ENCODE measurements at places on chromosomes 13 and 19. TPM values are rescaled to one million over a fixed set of nuclear protein-coding genes. Genes with fewer than 3 reads are reported as not detected.

The NFKBIB gene
- total RNA-seq = 52.7 TPM

The ZNF221 gene
- 0.45 TPM for total RNA-seq

The LILRA2 gene
- total RNA-seq = not detected

The JSRP1 gene
- 0.55 TPM for total RNA-seq

The ZNF844 gene
- total RNA-seq = 1.6 TPM

The RFPL4AL1 gene
- total RNA-seq = not detected

DNA sequence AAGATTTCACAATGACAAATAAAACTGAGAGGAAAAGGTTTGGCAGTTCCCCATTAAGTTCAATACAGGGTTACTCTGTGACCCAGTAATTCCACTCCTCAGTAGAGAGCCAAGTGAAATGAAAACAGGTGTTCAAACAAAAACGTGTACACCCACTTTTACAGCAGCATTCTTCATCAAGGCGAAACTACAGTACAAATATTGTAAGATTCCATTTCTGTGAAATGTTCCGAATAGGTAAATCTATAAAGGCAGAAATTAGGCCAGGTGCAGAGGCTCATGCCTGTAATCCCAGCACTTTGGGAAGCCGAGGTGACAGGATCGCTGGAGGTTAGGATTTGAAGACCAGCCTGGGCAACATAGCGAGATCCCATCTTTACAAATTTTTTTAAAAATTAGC is 8.9 kb upstream of the GDF15 start:
- no peak overlapping the region for H3K27ac ChIP-seq
- no peak for DNase-seq

DNA sequence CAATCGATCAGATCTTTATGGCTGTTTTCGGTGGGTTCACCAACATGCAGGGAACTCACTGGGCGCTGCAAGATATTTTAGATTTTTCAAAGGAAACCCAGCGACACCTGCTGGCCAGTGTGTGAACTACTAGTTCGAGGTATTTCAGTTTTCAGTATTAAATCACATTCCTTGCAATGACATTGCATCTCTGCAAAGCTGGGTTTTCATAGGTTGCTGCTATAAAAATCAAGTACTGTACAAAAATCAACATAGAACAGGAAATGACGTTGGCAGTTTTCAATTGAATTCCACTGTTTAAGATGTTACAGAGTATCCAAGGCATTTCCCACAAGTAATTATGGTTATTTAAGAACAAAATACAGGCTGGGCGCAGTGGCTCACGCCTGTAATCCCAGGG is 17.6 kb downstream of the LIG1 start:
- H3K4me1 ChIP-seq = no peaks in the 10 kb centered on the region
- H3K36me3 ChIP-seq = peaks cover 49% of the 10 kb centered on the region
- peak; percentile 79 for DNase-seq
- H3K27ac ChIP-seq = no peak overlapping the region

GRCh38 chr13:111345682-111346081 is 25.2 kb downstream of the TEX29 start:
- no peaks in the 10 kb centered on the region for H3K27me3 ChIP-seq
- H3K36me3 ChIP-seq = no peaks in the 10 kb centered on the region
- no peak overlapping the region for H3K27ac ChIP-seq

DNA sequence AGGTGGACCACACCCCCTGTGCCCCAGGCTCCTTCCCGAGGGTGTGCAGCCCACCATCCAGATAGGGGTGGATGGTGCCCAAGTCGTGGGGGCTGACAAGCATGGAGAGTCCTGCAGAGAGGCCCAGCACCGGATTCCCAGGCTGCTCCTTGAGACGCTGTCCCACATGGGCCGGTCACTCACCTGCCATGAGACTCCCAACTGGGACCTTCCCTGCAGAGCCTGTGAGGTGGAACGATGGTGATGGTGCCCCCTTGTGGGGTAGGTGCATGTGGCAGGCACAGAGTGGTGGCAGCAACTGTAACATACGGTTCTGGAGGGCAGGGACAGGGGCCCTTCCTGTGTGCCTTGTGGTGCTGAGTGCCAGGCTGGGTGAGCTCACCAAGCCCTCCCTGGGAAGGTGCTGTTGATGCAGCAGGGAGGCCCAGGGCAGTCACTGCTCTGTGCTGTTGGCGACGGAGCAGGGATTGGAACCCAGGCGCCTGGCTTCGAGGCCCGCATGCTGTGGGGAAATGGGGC is 33.1 kb downstream of the PPP1R37 start:
- H3K4me3 ChIP-seq = no peak overlapping the region
- DNase-seq = peak; percentile 83
- H3K4me1 ChIP-seq = peaks cover 18% of the 10 kb centered on the region
- H3K27ac ChIP-seq = no peak overlapping the region

- no peak overlapping the region for H3K4me3 ChIP-seq
- no peaks in the 10 kb centered on the region for H3K4me1 ChIP-seq
- H3K36me3 ChIP-seq = no peaks in the 10 kb centered on the region
- DNase-seq = no peak
These were observed 752 bp upstream of the EDNRB start for GRCh38 chr13:77919246-77919920.

DNA sequence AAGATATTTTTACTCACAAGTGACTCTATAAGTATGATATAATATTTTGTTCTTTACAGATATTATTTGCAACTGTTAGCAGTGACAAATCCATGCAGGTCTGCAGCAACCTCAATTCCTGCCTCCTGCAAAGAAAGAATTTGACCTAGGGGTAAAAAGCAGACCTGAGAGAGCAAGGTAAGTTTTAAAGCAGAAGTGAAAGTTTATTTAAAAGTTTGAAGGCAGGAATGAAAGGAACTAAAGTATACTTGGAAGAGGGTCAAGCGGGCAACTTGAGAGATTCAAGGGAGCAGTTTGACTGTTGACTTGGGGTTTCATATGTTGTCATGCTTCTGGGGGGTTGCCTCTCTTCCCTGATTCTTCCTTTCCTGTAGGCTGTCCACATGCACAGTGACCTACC is 520.1 kb upstream of the PCDH20 start:
- DNase-seq = no peak
- no peaks in the 10 kb centered on the region for H3K36me3 ChIP-seq
- H3K27me3 ChIP-seq = no peaks in the 10 kb centered on the region
- no peak overlapping the region for H3K4me3 ChIP-seq

DNA sequence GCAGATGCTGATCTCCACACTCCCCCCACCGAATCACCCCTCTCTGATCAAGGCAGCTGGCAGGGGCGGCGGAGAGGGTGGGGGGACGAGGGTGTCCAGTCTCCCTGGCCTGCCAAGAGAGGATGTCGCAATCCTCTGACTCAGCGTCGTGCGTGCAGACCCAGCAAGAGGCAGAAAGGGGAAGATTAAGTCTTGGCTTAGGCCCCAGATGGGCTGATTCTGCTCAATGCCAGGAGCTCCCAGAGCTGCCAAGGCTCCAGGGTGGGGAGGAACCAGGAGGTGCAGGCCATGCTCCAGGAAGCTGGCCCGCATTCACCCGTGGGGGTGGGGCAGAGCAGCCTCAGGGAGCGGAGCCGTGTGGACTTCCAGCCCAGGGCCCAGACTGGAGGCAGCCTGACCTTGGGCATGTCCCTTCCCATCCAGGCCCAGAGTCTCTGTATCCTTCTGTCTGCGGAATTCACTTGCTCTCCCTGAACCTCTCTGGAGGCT is 6.6 kb upstream of the BCL3 start:
- H3K27ac ChIP-seq = no peak overlapping the region
- H3K4me1 ChIP-seq = peaks cover 34% of the 10 kb centered on the region
- H3K36me3 ChIP-seq = no peaks in the 10 kb centered on the region
- H3K27me3 ChIP-seq = no peaks in the 10 kb centered on the region
- DNase-seq = peak; percentile 58

DNA sequence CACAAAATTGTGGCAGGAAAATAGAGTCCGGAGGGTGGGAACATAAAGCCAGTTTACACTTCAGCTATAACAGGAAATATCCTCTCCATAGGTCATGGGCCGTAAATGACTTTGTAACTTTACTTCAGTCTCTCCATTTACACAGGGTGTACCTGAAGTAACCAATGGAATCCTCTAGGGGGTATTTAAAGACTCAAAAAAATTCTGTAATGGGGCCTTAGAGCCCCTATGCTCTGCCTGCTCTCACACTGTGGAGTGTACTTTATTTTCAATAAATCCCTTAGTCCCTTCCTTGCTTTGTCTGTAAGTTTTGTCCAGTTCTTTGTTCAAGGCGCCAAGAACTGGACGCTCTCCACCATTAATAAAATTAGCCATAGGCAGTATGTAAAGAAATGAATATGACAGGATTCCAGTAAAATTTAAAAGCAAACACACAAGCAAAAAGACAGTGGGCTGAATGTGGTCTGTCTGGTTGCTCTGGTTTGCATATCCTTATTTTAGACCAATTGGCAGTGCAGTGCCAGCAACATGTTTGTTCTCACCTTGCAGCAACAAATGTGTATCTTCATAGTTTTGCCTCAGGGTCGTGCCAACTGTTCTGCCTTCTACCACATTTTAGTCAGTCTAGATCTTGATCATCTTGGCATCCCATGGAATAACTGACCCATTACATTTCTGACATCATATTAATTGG is 801.5 kb upstream of the SPRY2 start:
- no peak overlapping the region for H3K27ac ChIP-seq
- H3K4me3 ChIP-seq = no peak overlapping the region
- H3K4me1 ChIP-seq = no peaks in the 10 kb centered on the region
- H3K36me3 ChIP-seq = no peaks in the 10 kb centered on the region

DNA sequence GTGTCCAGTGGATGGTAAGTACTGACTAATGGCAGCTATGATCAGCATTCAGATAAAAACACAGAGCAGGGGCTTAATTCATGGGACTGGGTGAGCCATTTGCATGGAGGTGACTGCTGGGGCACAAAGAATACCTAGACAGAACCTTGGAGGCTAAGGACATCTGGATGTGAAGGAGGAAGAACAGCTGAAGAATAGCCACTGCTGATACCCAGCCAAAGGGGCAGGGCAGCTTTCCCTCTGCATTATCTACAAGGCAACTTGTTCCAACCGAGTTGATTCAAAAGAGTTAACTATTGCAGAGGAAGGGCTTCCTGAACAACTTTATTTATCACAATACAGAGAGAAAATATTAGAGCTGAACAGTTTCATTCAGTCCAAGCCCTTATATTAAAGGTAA is 13.1 kb upstream of the THSD1 start:
- no peaks in the 10 kb centered on the region for H3K27me3 ChIP-seq
- H3K36me3 ChIP-seq = peaks cover 41% of the 10 kb centered on the region
- H3K4me3 ChIP-seq = no peak overlapping the region
